ENCODE measurements at places on chromosomes 7 and 10.

- no peak for DNase-seq
Measured at GRCh38 chr10:63703113-63703670, 182.0 kb downstream of the REEP3 start.

DNA sequence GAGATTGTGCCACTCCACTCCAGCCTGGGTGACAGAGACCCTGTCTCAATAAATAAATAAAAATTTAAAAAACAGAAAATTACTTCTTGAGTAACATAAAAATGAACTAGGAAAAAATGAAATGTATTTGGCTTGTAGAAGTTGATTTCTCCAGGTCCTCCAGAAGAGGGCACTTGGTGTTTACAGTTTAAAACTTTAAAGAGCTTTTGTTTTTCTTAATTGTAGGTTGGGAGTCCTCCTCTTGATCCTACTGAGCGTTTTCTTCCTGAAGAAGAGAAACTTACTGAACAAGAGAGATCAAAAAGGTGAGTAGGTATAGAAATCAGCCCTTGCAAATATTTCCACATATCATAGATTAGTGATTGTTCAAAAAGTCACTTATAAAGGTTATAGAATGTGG, 16.2 kb downstream of the KIFBP start:
- DNase-seq, result peak; percentile 47

GRCh38 chr10:117980216-117980615, 66.5 kb downstream of the RAB11FIP2 start:
- no peak for DNase-seq

DNA sequence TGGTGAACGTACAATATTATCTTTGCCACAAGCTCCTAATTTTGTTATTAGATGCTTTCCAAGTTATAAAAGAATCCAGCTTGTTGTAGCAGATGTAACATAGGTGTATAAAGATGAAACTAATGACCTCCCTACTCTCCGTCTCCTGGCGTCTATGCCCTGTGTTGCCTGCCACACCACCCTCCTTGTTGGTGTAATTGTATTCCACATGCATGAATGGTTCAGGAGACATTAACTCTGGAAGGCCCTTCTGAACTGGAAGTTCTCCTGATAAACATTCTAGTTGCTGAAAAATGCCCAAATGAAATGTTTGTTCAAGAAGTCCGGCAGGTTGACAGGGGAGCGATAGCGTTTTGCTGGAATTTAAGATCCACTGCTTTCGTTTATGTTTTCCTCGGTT, 53.9 kb upstream of the SEPHS1 start:
- DNase-seq, result no peak

- DNase-seq, result no peak
Measured at GRCh38 chr10:28444031-28444430, 88.9 kb upstream of the WAC start.

- no peak for DNase-seq
Measured at GRCh38 chr7:74275401-74275881, 13.8 kb upstream of the CLIP2 start.

- no peak for DNase-seq
Measured at GRCh38 chr10:132609211-132609610, 71.6 kb downstream of the INPP5A start.

GRCh38 chr7:26440233-26441001, 148.8 kb downstream of the SNX10 start:
- no peak for DNase-seq

DNA sequence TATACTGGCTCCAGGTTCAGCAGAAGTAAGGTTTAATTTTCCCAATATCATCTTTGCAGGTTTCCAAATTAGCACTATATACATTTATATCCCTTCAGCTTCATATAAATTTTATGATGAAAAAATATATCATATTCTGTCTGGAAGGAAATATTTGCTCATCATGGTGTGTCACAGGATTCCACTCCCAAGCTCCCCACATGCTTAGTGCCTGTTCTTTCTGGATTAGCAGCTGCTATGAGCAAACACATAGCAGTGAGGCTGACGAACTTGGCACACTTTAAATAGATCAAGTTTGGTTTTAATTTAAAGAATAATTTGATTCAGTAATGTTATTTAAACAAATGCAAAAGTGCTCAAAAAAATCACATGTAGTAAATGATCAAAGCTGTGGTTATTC, 251.9 kb downstream of the AGMO start:
- no peak for DNase-seq

DNA sequence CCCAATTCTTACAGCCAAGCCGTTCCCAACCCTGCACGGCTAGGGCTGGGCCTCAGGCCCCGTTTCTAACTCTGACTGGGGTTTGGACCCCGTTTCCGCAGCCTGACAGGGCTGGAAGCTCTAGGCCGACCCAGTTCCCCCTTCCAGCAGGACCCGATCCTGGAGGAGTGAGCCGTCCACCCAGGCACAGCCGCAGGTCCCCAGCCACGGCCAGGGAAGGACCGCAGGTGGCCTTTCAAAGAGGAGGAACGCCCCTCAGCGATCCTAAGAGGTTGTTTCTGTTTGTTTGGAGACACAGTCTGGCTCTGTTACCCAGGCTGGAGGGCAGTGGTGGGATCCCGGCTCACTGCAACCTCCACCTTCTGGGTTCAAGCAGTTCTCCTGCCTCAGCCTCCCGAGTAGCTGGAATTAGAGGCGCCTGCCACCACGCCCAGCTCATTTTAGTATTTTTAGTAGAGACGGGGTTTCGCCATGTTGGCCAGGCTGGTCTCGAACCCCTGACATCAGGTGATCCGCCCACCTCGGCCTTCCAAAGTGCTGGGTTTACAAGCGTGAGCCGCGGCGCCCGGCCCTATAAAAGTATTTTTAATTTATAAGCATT, 778 bp upstream of the GET4 start:
- DNase-seq, result no peak

GRCh38 chr10:93245779-93246178, 172.1 kb downstream of the CYP26A1 start:
- peak; percentile 16 for DNase-seq

- no peak for DNase-seq
Measured at GRCh38 chr7:13016592-13017332, 329.3 kb downstream of the ARL4A start.

DNA sequence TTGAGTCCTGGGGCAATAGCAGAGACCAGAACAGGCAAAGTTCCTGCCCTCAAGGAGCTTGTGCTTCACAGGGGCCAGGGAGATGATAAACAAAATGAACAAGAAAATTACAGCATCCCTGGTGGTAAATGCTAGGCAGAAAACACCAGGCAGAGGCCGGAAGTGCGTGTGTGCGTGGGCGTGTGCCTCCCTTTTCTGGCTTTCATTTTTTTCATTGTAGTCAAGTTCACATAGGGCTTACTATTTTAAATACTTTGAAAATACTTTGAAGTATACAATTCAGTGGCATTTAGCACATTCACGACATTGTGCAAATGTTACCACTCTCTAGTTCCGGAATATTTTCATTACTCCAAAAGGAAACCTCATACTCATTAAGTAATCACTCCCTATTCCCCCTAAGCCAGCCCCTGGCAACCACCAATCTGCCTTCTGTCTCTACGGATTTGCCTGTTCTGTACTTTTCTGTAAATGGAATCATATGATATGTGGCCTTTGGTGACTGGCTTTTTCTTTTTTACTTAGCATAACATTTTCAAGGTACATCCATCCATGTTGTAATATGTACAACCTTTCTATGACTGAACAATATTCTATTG, 88.1 kb upstream of the PDCD4 start:
- no peak for DNase-seq

DNA sequence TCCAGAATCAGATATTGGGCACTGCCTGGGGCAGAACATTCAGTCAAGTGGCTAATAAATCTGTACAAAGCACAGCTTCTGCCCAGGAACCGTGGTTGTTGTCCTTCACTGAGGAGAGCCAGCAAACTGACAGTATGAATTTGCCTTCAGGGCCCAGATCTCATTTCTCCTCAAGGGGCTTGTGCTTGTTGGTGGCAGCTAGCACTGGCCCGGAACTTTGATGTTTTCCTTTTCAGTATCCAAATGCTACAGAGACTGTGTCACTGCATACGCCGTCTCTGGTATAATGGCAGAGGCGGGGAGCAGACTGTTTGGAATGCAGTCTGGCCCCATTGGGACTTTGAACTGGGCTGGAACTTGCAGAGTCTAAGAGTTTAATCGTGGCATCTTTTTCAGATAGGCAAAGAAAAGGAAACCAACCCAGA, 30.4 kb upstream of the ADD3 start:
- DNase-seq, result no peak

GRCh38 chr7:120867932-120868331, 10.0 kb upstream of the TSPAN12 start:
- DNase-seq, result no peak

- DNase-seq, result no peak
Measured at GRCh38 chr7:5774790-5775189, 6.7 kb downstream of the RNF216 start.

GRCh38 chr7:110407706-110408105, 683.2 kb upstream of the LRRN3 start:
- DNase-seq, result no peak

DNA sequence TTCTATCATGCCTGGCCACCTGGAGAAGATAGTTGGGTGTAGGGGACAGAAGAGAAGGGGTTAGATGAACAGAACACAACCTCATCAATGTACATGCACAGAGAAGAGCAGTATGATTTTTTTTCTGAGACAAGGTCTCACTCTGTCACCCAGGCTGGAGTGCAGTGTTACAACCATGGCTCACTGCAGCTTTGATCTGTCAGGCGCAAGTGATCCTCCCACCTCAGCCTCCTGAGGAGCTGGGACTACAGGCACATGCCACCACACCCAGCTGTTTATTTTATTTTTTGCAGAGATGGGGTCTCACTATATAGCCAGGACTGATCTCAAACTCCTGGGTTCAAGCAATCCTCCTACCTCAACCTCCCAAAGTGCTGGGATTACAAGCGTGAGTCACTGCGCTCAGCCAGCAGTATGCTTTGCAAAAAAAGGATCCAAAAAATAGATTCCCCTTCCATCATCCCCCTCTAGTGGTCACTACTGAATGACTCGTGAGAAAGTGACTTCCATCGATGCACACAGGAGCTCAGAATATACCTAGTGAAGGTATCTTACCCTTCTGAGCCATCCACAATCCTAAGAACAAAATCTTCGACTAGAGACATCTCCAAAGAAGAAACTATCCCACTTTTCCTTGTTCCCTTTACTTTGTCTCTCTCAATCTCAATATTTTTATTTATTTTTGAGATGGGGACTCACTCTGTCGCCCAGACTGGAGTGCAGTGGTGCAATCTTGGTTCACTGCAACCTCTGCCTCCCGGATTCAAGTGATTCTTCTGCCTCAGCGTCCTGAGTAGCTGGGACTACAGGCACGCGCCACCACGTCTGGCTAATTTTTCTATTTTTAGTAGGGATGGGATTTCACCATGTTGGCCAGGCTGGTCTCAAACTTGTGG, 21.0 kb downstream of the ZCWPW1 start:
- peak; percentile 37 for DNase-seq

- no peak for DNase-seq
Measured at GRCh38 chr7:71470326-71470725, 338.4 kb downstream of the GALNT17 start.

DNA sequence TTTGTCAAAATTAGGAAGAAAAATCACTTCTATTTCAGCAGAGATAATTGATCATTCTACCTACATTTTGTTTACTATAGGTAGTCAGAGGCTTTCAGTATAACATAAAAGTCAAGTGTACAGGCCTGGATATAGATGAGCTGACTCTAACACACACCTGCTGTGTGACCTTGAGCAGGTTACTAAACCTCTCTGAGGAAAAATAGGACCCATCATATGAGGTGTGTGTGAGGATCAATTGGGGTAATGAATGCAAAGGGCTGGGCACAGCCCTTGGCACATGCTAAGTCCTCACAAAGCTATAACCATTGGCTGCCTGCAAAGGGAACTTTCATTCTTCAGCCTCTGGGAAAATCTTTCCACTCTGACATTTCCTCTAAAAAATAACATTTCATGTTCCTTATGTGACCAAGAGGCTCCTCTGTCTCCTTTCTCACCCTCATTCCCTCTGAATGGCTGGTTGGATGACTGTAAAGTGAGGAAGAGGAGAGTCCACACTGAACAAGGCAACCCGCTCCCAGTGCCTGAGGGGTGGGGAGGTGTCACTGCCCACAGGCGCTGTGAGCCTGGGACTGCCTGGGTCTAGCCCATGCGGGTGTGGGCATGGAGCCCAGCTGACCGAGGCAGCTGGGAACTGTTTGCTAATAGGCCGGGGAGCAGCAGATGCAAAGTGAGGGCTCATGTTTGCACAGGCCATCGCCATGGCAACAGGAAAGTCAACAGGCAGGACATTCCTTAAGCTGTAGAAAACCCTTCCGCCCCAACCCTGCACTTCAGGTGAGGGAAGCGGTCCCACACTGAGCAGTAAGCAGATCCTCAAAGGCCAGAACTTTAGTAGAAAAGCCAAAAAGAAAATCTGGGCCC, 36.8 kb downstream of the MYOF start:
- peak; percentile 98 for DNase-seq

DNA sequence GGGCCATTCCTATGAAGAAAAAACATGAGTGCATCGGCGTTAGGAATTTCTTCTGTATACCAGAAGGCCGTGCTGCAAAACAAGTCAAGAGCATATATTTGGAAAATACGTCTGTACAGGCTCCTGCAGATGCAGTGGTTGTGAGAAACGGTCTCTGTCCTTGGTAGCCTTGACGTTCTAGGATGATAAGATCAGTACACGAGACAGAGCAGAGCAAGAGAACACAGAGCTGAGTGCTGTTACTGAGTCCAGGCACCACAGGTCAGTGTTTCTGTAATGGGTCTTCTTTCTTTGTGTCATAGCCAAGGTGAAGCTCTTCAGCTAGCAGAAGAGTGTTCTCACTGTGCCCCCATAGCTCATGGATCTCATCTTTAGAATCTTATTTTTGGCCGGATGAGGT, 62.8 kb downstream of the WDR37 start:
- DNase-seq, result no peak

DNA sequence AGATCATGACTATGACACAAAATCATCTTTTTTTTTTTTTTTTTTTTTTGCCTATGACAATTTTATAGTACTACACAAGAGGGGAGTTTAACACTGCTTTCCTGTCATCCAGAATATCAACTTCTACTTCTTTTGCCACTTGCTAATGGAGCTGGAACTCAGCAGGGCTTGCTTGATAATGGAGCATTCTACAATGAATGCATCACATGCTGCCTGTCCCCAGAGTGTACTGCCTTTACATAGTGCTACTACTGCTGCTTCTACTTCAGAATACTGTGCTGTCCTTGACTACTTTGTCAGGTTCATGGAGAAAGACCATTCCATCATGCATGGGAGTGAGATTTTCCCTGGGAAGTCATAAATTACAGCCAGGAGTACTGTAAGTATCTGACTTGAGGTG, 338.6 kb upstream of the SEMA3A start:
- DNase-seq, result no peak

DNA sequence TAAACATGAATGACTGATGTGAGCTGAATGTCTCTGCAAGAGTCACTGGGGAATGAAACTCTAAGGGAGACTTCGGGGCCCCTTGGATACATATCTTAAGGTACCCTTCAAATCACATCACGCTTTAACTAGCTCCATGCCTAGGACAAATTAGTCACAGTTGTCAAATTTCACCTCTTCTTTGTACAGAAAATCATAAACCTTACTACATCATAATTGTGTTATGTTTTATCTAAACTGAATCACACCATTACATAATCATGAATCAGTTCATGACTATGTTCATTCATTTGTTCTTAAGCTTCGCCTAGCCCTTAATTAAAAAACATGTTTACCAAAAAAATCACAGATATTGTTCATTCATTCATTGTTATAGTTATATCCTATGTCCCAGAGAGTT, 2.1 kb upstream of the SLC13A1 start:
- DNase-seq, result no peak
